SK-N-MC (cell line): ENCODE measurements at places on chromosomes 1 and 21.
A peak's percentile ranks its signal among the peaks of the same experiment; 100 is the strongest.

DNA sequence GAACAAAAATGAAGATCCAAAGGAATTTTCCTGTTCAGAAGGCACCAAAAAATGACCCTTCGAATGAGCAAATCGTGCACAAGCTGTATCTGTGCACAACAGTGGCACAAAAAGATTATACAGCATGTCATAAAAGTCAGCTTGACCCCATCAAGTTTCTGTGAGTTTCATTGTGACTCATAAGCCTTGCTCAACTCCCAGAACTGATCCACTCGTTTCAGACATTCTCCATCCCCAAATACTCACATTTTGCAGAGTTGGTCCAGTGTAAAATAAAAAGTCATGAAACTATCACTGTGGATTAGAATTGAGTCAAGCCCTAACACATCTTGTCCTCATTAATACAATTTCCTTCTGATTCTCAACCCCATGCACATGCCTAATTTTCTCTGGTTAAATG lies 174.7 kb upstream of the PKN2 start:
- no peak for DNase-seq

DNA sequence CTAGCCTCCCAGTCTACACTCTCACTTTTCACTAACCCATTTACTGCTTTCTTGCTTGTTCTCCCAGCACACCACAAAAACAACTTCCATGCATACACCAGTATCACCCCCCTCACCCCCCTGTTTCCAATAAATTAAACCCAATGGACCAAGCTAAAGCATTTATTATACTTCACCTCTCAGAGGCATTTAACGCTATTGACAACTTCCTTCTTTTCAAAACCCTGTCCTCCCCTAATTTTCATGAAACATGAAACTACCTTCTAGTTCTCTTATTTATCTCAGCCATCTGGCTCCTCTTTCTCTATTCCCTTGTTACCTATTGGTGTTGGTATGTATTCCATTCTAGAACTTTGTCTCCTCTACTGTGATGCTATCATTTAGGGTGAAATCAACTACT lies 32.3 kb downstream of the PTPRC start:
- DNase-seq, result no peak

GRCh38 chr1:245465666-245466065 lies 310.9 kb downstream of the KIF26B start:
- DNase-seq, result no peak

GRCh38 chr1:24481101-24481500 lies 21.5 kb upstream of the RCAN3 start:
- DNase-seq, result peak; percentile 76

DNA sequence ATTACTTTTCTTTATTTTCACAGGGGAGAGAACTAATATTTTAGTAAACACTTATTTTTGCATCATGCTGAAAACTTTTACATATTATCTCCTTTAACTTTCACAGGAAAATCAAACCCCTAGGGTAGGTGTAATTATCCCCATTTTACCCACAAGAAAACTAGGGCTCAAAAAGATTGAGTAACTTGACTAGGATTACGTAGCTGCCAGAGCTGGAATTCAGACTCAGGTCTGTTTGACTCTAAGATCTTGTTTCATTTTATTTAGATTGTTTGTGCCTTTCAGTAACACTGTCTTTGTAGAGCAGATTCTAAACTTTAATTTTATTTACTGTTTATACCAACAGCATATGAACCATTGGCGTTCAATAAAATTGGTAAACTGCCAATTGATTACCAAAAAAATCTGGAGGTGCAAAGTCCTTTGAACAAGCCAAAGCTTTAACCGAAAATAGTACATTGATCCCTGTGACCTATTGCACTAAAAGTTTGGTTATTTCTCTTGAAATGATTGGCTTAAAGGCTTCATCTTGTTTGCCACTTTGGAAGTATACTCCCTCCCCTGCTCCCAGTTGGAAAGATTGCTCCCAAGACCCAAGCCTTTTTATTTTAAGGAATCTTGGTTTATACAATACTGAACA lies 71.0 kb upstream of the WDR26 start:
- no peak for DNase-seq

DNA sequence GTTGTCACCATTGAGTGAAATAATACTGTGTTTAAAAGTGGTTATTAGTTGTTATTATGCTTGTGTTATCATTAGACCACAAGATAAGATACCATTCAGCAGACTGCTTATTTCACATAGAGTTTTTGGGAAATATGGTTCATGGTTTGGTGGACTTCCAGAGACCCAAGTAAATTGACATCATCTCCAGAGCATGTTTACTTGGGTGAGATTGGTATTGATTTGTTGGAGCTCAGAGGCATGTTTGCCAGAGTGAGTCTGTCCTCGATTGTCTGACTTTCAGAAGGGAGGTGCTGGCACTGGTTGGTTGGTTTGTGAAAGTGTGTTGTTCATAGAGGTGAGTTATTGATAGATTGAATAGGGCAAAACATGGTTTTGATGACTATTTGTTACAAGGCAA lies 291.4 kb downstream of the TGFB2 start:
- no peak for DNase-seq

GRCh38 chr1:225852413-225853124 lies 29.6 kb downstream of the TMEM63A start:
- no peak for DNase-seq

DNA sequence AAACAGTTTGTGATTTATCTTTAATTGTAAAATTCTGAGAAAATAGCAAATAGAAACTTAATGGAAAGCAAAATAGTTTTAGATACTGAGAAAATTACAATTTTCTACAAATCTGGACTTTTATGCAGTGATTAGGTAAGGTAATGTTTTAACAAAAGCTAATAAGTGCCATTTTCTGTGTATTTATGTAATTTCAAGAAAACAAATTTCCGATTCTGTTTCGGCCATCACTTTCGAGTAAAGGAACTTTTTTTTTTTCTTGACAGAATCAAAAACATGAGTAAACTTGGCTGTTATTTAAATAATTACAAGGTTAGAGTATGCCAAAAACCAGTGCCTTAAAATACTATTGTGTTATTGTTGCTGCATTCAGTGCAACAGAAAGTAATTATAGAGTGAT lies 280.4 kb upstream of the C1orf105 start:
- no peak for DNase-seq

DNA sequence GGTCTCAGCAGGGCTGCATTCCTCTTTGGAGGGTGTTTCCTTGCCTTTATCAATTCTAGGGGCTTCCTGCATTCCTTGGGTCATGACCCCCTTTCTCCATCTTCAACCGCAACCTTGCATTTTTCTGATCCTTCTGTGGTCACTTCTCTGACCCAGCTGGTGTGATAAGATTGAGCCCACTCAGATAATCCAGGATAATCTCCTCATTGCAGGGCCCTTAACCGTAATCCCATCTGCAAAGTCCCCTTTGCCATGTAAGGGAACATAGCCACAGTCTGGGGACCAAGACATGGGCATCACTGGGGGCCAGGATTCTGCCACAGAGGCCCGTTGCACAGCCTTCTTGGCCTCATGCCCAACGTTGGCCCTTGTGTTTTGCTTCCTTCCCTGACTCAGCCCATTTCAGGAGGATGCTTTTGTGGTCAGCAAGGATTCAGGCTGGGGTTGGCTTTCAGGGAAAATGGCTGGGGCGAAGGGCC lies 35.0 kb upstream of the IL19 start:
- DNase-seq, result no peak

- DNase-seq, result no peak
Measured at GRCh38 chr1:244876228-244876910, 12.0 kb upstream of the HNRNPU start.

- DNase-seq, result no peak
Measured at GRCh38 chr1:11187000-11187399, 2.2 kb upstream of the ANGPTL7 start.

- no peak for DNase-seq
Measured at GRCh38 chr1:209229494-209230061, 353.9 kb upstream of the CAMK1G start.

- DNase-seq, result no peak
Measured at GRCh38 chr21:34997294-34997693, 51.8 kb downstream of the RUNX1 start.

- no peak for DNase-seq
Measured at GRCh38 chr1:21874328-21874727, 62.3 kb downstream of the LDLRAD2 start.

DNA sequence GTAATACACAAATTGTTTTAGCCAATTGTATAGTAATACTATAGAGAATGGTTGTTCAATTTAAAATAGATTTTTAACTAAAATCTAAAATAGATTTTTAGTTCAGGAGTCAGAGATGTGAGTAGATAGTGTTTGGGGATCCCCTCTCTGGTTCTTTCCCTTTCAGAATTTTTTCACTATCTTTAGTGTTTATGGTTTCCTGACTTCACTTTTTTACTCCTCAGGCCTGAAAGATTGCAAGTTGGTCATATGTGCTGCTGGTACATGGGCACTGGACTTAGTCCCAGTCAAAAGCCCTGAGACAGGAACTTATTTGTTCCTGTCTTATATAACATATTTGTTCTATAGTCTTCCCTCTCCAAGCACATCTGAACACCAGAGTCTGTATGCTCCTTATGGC lies 96.8 kb upstream of the ATP1B1 start:
- DNase-seq, result no peak

DNA sequence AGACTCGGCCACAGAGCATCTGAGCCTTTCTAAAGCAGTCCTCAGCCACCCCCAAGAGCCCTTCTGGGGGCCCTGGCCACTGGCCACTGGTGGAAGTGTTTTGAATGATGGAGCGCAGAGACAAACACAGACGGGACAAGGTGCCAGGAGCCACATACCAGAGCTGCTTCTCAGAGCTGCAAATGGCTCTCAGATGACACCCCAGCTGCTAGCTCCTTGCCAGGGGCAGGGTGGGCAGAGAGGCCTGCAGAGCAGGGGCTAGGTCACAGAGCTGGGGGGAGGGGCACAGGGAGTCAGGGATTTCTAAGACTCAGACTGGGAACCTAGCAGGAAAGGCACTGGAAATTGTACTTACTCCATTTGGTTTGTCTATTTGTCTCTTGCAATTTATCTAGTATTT lies 30.4 kb downstream of the KCNN3 start:
- DNase-seq, result no peak

- DNase-seq, result no peak
Measured at GRCh38 chr1:156465747-156466365, 34.7 kb downstream of the MEF2D start.

- no peak for DNase-seq
Measured at GRCh38 chr1:27574001-27574781, 29.8 kb downstream of the AHDC1 start.

GRCh38 chr1:89763649-89763986 lies 57.2 kb upstream of the LRRC8D start:
- DNase-seq, result no peak

- no peak for DNase-seq
Measured at GRCh38 chr1:114660238-114660637, 9.6 kb downstream of the DENND2C start.

- DNase-seq, result no peak
Measured at GRCh38 chr1:224554620-224555259, 61.4 kb upstream of the CNIH3 start.

- peak; percentile 16 for DNase-seq
Measured at GRCh38 chr1:119948342-119949214, 52.3 kb upstream of the ADAM30 start.

GRCh38 chr1:168085401-168085872 lies 51.3 kb downstream of the GPR161 start:
- no peak for DNase-seq

DNA sequence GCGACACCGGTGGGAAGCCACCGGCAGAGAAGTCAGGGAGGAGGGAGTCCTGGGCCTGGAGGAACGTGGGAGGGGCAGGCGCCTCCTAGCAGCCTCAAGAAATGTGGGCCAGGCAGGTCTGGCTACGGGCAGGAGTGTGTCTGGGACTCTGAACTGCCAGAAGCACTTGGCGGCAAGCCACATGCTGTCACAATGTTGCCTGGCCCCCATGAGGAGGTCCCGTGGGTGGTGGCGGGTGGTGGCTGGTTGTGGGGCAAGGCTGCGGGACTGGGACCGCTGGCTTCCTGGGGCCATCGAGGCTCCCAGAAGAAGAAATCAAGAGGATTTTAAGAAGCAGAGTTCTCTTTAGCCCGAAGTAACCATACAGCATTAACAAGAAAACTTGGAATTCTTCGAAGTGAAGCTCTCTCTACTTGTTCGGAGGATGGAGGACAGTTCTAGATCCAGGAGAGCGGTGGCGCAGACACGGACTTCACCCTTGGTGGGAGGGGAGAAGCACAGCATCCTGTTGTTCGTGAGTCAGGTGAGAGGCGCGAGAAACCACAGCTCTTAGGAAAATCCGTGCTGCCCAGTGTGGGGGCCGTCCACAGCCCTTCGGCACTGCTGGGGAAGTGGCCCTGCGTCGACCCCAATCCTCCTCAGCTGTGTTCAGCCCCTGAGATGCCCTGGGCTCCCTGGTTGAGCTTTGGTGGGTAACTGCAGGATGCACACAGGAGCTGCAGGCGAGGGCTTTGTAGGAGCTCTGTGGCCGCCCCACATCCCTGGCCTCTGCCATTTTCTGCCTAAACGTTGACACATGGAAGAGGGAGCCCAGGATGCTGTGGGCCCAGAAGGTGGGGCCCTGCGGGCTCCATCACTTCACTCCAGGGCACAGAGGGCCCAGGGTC lies 12.4 kb downstream of the SKI start:
- DNase-seq, result no peak

- DNase-seq, result peak; percentile 8
Measured at GRCh38 chr1:234881893-234882771, 246.5 kb downstream of the TOMM20 start.

DNA sequence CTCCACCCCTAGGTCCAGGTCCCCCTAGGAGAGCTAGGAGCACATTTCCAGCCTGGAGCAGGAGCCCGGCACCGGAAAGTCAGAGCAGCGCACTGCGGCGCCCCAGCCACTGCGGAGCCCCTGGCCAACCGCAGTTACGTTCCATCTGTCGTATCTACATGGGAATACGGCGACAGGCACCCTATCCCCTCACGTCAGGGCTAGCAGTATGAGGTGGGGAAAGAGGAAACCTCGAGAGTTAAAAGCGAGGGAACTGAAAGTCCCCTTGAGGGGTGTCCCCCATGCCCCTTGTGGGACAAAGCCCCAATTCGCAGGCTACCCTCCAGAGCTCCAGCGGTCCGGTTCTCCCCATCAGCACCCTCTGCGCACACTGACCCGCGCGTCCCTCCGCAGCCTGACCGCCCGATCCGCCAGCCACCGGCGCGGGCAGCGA lies 995 bp downstream of the COLGALT2 start:
- no peak for DNase-seq

GRCh38 chr1:34808051-34808810 lies 15.4 kb downstream of the GJA4 start:
- no peak for DNase-seq

GRCh38 chr21:37767984-37768383 lies 148.3 kb downstream of the KCNJ6 start:
- no peak for DNase-seq

DNA sequence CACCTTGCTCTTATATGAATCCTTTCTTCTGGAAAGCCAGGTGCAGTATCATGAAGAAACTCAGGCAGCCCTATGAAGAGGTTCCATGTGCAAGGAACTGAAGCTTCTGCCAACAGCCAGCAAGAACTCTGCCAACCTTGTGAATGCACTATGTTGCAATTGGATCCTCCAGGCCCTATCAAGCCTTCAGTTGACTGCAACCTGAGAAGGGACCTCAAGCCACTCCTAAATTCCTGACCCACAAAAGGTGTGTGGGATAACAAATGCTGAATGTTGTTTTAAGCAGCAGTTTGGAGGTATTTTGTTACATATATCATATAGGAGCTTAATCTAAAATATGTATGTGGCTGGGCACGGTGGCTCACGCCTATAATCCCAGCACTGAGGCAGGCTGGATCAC lies 84.0 kb downstream of the RERE start:
- no peak for DNase-seq

GRCh38 chr1:111891566-111891965 lies 97.9 kb downstream of the KCND3 start:
- DNase-seq, result no peak
